ENCODE measurements at places on chromosomes 7 and 10. TPM values are rescaled to one million over a fixed set of nuclear protein-coding genes. Genes with fewer than 3 reads are reported as not detected.

The TFPI2 gene
- 2.8 TPM for total RNA-seq

The HDAC9 gene
- total RNA-seq = 12.1 TPM

The COBL gene
- 4.1 TPM for total RNA-seq

The TMEM176A gene
- not detected for total RNA-seq

The MLXIPL gene
- total RNA-seq = under 0.01 TPM

The VIPR2 gene
- not detected for total RNA-seq

The GIMAP2 gene
- 0.13 TPM for total RNA-seq

The PRPS1L1 gene
- not detected for total RNA-seq

DNA sequence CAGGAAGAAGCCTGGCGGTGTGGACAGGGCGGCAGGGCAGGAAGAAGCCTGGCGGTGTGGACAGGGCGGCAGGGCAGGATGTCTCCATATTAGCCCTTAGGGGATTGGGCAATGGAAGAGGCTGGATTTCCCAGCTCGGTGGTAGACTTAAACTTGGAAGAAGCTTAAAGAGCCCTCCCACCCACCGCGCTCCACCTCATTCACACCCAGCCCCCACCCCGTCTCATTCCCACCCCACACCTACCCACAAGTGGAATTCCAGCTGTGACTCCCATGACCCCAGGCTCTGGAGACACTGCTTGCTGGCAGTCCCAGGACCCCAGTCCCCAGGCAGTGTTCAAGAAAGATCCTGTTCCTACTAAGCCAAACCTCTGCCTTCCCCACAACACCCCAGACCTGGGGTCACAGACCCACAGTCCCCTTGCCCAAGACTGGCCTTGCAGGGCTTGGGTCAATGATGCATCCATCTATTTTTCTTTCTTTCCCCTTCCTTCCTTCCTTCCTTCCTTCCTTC is 34.0 kb downstream of the SPDYE6 start:
- DNase-seq = no peak

- DNase-seq = no peak
Measured at GRCh38 chr10:49645871-49646870, 32.3 kb downstream of the CHAT start.

DNA sequence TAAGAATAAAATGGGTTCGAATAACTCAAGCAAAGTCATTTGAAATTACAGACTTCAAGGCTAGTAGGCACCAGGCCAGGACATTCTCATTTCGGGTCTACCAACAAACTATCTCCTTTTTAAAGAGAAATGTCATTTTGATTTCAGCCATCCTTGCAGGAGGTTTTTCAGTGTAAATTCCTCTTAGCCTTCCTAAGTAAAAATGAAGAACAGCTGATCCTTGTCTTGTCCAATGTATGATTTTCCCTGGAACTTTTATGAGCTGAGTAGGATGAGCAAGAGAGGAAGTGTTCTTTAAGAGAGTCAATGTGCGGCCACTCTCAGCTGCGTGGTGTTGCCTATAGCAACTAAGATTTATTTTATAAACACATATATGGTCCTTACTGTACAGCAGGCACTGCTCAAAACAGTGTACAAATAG is 110.1 kb downstream of the PLCE1 start:
- DNase-seq = no peak

DNA sequence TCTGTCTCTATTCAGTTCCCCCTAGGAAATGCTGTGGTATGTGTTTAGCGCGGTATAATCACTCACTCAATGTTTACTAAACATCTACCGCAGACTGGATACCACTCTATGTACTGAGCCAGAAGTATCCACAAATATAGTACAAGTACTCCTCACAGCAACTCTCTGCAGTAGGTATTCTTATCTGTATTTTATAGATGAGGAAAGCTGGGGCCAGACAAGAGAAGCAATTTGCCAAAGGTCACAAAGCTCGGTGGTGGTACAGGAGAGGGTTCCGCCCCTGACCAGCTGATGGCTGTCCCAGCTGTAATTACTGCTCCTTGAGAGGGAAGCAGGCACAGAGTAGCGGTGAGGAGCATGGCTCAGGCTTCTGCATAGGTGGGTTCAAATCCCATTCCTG is 184.1 kb downstream of the DOCK4 start:
- DNase-seq = no peak

DNA sequence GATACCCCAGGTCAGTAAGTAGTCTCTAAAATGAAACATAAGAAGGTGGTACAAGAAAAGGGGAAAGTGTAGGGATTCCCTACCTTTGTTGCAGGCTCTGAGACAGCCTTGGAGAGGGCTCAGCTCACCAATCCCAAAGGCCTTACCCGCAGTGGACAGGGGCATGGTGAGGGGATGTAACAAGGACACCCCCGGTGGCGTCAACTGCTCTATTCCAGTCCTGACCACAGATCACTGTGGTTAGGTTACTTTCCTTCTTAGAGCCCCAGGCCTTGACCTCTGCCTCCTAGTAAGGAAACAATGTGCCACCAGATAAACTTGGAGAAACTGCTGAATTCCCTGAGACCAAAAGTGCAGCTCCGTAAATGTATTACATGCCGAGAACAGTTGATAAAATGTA is 17.5 kb downstream of the PLXNA4 start:
- no peak for DNase-seq

GRCh38 chr7:39621261-39621660 is 2.1 kb upstream of the RALA start:
- peak; percentile 85 for DNase-seq

DNA sequence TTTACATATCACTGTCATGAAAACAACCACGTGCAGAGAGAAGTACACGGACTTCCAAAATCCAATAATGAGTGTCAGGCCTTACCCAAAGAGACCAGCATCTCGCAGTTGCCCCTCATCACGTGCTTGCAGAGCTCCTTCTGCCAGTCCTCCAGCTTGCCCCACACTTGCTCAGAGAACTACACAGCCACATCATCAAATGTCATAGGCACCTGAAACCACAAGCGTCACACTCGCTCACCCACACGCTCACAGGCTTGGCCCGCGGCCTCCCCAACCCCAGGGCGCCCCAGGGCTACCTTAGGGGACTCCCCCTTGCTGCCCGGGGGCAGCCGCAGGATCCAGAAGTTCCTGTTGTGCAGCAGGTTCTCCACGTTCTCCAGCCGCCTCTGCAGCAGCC is 123.4 kb upstream of the ZNF746 start:
- no peak for DNase-seq

DNA sequence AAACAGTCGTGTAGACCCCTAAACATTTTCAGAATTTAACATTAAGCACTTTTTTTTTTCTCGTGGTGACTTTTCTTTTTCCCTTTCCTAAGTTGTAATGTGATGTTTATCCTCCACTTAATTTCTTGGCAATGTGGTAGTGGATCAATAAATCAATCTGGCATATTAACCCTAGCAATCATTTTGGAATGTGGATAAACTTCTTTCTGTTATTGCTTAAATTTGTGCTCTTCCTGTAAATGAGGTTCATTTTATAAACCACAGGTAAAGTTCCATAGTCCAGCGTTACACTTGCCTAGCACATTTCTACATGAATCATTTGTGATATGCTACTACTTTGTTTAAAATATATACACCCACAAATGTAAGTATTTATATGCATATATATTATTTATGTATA is 247.4 kb upstream of the ETV1 start:
- DNase-seq = no peak

GRCh38 chr10:69733791-69734261 is 67.9 kb upstream of the COL13A1 start:
- DNase-seq = peak; percentile 67

DNA sequence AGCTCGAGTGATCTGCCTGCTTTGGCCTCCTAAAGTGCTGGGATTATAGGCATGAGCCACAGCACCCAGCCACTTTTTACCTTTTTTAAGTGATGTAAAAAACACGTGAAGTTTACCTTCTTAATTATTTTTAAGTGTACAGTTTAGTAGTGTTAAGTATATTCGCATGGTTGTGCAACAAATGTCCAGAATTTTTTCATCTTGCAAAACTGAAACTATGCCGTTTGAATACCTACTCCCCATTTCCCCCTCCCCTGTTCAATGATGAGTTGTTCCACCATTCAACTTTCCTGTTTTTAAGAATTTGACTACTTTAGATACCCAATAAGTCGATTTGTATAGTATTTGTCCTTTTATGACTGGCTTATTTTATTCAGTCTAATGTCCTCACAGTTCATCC is 10.9 kb downstream of the NRBF2 start:
- DNase-seq = no peak

- DNase-seq = no peak
Measured at GRCh38 chr7:39360038-39360437, 206.2 kb upstream of the YAE1 start.

- DNase-seq = peak; percentile 35
Measured at GRCh38 chr7:7569615-7570014, 2.9 kb downstream of the MIOS start.

DNA sequence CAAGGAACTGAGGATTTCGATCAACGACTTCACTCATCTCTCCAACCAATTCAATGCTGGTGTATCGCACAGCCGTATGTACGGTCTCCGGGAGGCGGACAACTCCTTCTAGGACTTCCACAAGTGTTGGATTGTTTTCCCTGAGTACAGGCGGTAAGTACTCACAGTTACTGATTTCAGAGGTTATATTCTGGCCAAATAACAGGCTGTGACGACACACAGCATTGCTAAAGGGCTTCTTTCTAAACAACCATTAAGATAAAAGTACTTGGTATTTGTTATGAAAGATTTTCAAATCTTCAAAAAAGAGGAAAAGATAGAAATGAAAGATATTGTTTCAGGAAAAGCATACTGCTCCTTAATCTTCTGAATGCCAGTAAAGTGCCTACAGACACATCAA is 52.2 kb downstream of the IRF5 start:
- no peak for DNase-seq

DNA sequence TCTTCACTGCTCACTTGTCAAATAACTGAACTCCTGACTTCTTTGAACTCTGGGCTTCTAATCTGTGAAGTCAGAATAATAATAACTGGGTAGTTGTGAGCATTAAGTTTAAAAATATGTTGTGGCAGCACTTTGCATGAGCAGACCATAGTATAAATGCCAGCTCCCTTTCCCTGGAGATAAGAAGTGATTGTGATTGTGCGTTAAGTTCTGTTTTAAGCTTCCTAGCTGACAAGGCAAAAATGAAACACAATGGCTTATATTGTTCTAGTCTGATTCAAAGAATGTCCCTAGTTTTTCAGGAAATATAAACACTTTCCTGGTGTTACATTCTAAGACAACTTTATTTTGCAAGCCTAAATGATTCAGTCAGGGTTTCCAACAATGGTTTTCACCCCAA is 61.8 kb downstream of the PTPRE start:
- no peak for DNase-seq

DNA sequence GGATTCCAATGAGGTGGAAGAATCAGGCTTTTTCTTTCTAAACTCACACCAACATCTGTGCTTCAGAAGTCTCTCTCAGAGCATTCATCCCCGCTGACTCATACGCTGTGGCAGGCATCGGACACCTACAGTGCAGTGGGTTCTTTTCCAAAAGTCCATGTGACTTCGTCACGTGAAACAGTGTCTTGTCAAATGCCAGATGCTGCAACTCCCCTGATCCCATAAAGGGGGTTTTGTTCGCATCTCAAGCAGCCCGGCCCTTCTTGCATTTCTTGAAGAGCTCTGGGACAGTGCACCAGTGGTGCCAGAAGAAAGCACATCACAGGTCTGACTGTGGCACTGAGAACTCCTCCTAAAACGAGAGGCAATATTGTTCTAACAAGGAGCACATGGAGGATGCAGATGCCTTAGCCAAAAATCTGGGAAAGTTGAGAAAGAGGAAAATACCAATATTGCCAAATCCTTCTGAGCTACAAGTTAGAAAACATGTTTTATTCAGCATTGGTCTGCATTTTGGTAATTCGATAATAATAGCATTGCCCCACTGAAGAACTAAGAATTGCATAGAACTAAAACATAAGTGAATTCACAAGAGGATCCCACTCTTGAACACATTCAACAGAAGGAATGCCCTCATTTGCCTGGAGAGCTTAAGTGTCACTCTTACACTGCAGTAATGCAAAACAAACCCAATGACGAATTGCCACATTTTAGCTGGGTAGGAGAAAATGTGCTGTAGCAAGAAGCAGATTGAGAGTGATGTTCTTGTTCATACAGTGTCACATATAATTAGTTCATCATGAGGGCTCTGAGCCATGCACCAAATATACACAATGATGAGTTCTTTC is 204.4 kb downstream of the CXCL12 start:
- no peak for DNase-seq

GRCh38 chr7:155496267-155497005 is 38.5 kb downstream of the EN2 start:
- no peak for DNase-seq

- peak; percentile 81 for DNase-seq
Measured at GRCh38 chr10:77919713-77920108, 6.8 kb downstream of the DLG5 start.
